ENCODE measurements at places on chromosomes 1 and 21. TPM values are rescaled to one million over a fixed set of nuclear protein-coding genes. Genes with fewer than 3 reads are reported as not detected.

The IGSF21 gene
- not detected for total RNA-seq

The RBM11 gene
- total RNA-seq, result 2.1 TPM

The SZT2 gene
- total RNA-seq, result 44.2 TPM

The TMEM240 gene
- total RNA-seq, result 0.46 TPM

The KCNH1 gene
- total RNA-seq, result not detected

The SLC6A17 gene
- 0.10 TPM for total RNA-seq
